GM19239 (cell line): ENCODE measurements at places on chromosomes 5 and 9.

- DNase-seq: no peak
These were observed 128.1 kb upstream of the SLIT3 start for GRCh38 chr5:169429044-169429443.

GRCh38 chr5:133290669-133291240, 238.9 kb downstream of the HSPA4 start:
- no peak for DNase-seq

DNA sequence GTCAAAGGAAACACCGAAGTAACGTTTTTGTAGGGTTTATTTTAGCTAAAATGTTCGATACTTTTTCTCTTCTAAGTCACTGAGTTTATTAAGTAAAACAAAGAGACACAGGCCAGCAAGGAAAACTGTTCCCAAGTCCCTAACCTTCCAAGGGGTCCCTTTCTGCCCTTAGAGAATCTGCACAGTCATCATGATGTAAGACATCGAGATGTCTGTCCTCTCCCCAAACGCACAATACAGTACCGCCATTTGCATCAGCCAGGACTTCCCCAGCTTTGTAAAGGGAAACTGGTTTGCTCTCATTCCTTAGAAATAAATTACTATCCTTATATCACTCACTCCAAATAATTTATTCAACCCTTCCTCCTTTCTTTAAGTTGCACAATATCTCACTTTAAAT, 89.3 kb downstream of the MARCHF11 start:
- no peak for DNase-seq

- DNase-seq: no peak
These were observed 39.1 kb downstream of the SPEF2 start for GRCh38 chr5:35656721-35657120.
